ENCODE measurements at places on chromosomes 6 and 20.

- DNase-seq: no peak
These were observed 286.6 kb downstream of the UBE3D start for GRCh38 chr6:82779041-82779440.

GRCh38 chr6:13372076-13372475 lies 43.7 kb upstream of the TBC1D7 start:
- DNase-seq: no peak

DNA sequence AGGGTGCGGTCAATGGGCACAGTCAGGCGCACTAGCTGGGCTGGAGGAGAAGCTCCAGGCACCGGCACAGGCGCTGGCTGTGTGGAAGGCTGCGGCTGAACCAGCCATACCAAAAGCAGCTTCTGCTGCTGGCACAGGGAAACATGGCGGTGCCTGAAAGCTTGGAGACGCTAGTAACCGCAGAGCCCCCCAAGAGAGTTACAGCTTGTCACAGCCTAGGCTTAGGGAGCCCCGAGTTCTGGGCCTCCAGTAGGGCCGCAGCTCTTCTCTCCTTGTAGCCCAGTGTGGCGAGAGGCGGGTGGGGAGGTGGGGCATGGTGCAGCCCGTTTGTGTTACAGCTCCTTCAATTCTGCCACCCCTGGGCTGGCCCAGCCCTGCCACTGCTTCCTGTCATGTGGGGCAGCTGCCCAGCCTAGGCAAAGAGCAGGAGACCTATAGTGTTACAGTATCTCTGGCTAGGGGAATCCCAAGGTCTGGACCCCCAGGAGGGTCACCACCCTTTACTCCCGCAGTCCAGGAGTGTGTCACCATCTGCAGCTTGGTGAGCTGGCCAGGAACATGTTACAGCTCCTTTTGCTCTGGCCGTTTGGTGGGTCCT lies 58.6 kb upstream of the MANEA start:
- DNase-seq: no peak

GRCh38 chr20:33273117-33273851 lies 9.7 kb upstream of the BPIFB1 start:
- DNase-seq: no peak

DNA sequence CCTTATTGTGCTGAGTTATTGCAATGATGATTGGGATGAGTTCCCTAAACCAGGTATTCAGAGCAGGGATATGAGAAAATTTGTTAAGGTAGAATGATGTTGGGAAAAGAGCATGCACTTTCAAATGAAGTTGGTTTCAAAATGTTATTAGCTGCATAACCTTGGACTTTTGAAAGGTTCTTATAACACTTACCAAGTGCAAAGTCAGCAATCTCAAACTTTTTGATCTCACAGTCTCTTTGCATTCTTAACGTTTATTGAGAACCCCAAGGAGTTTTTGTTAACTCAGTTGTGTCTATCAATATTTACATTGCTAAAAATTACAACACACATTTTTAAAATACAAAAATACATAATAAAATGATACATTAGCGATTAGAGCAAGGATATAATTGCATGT lies 802.4 kb downstream of the PHF3 start:
- no peak for DNase-seq

GRCh38 chr20:31474097-31474436 lies 860 bp downstream of the DEFB124 start:
- no peak for DNase-seq

- no peak for DNase-seq
These were observed 34.2 kb downstream of the PAX1 start for GRCh38 chr20:21739682-21740081.

All from NCI-H187 treated with DMSO at 0.1 percent for 48 hours (cell line).